ENCODE measurements at places on chromosomes 7 and 10.

DNA sequence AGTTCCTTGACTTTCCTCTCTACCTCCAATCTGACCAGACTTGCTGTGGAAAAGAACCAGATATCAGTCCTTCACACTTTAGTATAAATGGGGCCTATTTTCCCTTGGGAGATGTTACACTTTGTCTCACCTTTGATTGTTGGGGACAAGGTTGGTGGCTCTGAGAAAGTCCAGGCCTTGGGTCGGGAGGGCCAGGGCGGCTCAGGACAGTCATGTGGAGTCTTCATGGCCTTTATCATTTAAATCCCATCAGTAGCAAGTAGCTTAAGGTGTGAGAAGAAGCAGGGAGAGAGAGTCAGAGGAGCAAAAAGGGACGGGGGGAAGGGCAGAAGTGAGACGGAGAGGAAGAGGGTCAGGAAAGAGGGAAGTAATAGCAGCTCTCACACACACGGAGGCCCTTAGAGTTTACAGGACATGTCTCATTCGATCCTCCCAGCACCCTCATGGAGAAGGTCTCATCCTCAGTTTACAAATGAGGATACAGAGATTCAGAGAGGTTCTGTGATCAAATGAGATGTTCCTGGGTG lies 40.5 kb downstream of the TBATA start:
- DNase-seq: no peak

DNA sequence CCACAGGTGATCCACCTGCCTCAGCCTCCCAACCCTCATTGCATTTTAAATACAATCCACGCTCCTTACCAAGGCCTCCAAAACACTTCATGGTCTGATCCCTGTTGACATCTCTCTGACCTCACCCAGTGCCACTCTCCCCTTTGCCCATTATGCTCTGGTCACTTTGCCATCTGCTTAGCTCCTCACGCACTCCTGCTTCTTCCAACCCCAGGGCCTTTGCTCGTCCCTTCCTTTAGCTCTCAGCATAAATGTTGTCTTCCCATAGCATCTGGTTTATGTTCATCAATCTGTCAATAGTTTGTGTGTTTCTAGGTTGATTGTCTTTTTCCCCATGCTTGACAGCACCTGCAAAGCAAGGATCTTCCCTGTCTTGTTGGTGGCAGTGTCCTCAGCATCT lies 14.1 kb downstream of the NPFFR1 start:
- DNase-seq: no peak

- DNase-seq: no peak
These were observed 11.4 kb downstream of the BUD31 start for GRCh38 chr7:99420213-99420612.

GRCh38 chr10:29740981-29741545 lies 106.3 kb upstream of the SVIL start:
- no peak for DNase-seq

GRCh38 chr10:103584216-103585010 lies 90.9 kb downstream of the NEURL1 start:
- peak; percentile 73 for DNase-seq

DNA sequence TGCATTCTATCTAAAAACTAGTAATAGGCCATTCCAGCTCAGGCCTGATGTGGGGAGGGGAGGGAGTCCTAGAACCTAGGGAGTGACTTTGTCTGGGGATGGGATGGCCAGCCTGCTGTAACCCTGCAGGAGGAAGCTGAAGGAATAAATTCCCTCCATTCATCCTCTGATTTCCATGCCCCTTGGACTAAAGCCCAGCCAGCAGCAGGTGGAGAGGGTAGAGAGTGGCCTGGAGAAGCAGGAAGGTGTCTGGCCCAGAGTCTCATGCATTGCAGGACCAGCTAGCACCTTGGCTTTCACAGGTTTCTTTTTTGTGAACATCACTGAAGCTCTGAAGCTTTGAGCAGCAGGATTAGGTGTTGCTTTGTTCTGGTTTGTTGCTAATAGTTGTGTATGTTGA lies 32.8 kb upstream of the CDH23 start:
- no peak for DNase-seq

- DNase-seq: no peak
These were observed 73.0 kb downstream of the PLXDC2 start for GRCh38 chr10:19889256-19889655.

GRCh38 chr7:121404348-121404747 lies 8.2 kb upstream of the FAM3C start:
- DNase-seq: no peak

DNA sequence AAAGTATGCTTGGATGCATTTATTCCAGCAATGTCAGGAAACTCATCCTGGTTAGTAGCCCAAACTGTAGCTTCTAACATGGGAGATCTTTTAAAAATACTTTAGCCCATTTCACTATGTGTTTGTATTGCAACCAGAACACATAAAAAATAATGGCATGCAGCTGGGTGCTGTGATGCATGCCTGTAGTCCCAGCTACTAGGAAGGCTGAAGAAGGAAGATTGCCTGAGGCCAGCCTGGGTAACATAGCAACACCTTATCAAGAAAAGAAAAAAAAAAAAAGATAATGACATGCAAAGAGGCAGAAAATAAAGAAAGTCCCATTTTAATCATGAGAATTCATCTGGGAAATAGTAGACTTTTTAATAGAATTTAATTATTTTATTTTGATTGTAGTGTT lies 517.0 kb upstream of the TEX47 start:
- no peak for DNase-seq

GRCh38 chr10:121578298-121578697 lies 19.9 kb downstream of the FGFR2 start:
- DNase-seq: no peak

GRCh38 chr7:110130669-110131068 lies 960.3 kb upstream of the LRRN3 start:
- DNase-seq: no peak

DNA sequence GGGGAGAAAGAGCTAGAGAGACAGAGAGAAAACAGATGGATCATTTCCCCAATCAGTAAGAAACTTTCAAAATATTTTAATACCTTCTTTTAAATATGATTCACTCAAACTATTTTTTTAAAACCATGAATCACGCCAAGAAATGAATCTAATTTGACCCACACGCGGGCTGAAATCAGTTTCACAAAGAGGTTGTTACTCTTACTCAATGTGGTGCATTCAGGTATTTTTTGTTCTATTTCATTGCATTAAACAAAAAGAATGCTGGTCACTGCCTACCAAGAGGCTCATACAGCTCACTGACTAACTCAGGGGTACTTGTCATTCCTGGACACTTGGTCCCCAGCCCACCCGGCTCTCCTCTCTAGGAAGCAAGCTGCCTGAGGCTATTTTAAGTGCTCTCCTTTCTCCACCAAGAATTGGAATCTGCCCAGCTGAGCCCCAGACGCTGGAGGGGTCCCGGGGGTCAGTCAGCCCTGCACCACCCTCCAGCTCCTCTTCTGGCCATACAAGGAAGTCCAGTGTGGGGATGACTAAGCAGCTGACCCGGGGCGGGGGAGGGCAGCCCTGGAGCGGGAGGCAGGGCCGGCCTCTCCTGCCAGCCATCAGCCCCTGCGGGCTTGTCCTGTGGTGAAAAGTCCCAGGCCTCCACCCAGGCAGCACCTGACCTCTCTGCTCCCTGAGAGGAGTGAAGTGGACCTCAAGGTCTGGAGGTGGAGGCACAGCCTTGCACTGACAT lies 21.7 kb upstream of the PFKP start:
- no peak for DNase-seq

DNA sequence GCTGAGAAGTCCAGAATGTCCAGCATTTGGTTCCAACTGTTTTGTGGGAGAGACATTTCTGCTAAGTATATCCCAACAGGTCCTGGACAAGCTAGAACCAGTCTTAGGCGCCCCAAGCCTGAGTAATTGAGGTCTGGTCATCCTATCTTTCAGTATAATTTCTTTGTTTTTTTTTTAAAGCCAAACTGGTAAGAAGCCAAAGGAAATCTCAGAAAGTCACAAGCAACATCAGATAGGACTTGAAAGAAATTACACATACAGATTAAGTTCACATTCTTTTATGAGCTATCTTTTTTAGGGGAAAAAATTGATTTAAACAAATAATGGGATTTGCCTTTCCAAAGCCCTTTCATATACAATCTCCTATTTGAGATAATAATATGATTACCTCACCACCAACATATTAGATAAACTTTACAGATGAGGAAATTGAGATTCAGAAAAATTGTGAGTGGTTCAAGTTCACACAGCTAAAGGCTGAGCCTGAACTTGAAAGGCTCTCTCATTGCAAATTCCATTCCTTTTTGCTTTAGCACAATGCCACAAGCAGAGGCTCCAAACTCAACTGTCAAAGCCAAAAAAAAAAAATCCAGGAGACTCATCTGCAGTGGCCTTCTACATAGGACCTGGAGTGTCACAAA lies 15.0 kb downstream of the PDLIM1 start:
- DNase-seq: no peak

- DNase-seq: no peak
These were observed 19.2 kb downstream of the CRPPA start for GRCh38 chr7:16402091-16402490.

- DNase-seq: no peak
These were observed 172.7 kb downstream of the GNAI1 start for GRCh38 chr7:80307227-80307856.

DNA sequence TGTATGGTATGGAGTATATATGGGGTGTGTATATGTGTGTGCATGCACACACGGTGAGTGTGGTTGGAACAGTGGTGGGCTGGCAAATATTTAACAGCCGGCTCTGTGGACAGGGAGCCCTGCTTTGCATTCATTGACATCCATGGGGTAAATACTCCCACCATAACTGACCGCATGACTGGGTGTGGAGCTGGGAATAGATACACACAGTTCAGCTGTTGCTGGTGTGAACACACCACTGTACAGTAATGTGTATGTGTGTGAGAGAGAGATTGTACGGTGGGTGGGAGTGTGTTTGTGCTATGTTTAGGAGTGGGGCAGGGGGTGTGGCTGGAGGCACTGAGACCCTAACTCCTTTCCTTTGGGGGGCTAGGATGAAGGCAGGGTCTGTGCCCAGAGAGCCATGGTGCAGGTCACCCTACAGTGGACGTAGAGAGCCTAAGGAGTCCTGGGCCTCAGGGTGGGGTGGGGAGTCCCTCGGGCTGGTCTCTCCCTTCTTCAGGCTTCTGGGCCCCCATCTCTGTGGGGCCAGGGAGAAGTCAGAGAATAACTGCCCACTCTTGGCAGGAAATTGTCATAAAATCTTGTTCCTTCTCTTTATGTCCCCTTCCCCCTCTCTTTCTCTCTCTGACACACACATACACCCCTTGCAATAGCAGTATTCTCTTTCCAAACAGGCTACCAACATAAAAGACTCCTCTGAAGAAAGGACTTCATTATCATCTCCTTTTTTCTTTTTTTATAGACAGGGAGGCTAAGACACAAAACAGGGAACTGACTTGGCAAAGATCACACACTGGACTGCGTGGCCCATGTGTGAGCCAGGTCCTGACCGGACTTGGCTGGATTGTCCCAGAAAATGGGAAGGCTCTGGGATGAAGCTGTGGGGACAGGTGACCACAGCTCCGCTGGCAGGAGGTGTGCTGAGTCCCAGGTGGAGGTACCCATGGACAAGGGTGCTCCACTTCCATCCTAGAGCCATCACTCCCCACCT lies 3.2 kb downstream of the SFRP5 start:
- DNase-seq: no peak

GRCh38 chr10:97280783-97281182 lies 11.7 kb downstream of the ARHGAP19 start:
- no peak for DNase-seq

DNA sequence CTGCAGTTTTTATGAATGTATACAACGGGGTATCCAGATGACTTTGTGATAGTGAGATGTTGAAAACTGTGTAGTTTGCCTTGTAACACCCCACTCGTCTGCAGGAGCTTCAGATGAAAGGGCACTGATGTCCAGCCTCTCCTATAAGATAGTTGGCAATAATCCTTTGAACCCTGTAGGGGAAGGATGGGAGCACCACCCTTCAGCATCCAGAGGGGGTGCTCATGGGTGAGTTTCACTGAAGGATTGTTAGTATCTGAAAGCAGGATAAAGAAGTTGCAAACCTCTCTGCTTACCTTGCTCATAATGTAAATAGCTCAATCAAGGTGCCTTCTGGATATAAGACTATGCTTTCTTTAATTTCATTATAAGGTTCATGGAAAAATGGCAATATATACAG lies 201.5 kb downstream of the TMEM178B start:
- no peak for DNase-seq

- DNase-seq: no peak
These were observed 563 bp upstream of the JMJD1C start for GRCh38 chr10:63466144-63466935.

DNA sequence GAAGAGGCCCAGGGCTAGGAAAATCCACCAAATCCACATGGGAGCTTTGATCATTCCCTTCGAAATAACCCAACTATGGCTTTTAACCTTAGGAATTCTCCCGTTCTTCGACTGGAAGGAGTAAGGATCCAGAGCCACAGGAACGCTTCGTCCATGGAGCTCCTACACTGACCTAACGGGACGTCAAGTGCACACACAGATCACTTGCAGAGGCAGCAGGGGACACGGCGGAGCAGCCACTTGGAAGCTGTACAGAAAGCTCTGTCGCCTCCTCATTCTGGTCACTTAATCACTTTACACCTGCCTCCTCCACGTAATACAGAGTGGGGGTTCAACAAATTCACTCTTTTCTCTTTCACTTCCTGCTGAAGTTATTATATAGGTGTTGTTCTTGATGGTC lies 43.9 kb downstream of the RSU1 start:
- no peak for DNase-seq

- DNase-seq: no peak
These were observed 91.3 kb upstream of the TMEM106B start for GRCh38 chr7:12119620-12120303.
